ENCODE measurements at places on chromosomes 1 and 21.

DNA sequence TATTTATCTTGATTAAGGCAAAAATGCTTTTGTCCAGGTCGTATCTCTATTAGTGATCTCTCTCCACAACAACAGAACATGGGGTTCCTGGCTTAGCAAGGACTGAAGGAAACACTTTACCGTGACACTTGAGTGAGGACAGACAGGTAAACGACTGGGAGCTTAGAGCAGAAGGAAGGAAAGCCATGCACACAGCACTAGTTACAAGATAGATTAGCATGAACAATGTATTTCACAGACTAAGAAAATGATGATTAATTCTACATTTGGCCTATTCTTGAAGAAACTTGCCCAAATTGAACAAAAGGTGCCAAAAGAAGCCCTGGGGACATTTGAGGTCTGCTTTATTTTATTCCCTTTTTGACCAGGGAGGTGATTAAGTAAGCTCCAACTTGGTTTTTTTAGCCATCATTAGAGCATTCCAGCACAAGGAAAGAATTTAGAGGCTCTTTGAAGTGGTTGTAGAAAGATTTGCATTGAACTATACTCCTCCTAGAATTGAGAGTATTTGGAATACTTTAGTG is 248.5 kb downstream of the USP25 start:
- no peak for DNase-seq

- DNase-seq, result no peak
Observed at GRCh38 chr1:99606306-99606705, 39.6 kb upstream of the PALMD start.

- peak; percentile 38 for DNase-seq
Observed at GRCh38 chr1:183024317-183025009, 1.2 kb downstream of the LAMC1 start.

DNA sequence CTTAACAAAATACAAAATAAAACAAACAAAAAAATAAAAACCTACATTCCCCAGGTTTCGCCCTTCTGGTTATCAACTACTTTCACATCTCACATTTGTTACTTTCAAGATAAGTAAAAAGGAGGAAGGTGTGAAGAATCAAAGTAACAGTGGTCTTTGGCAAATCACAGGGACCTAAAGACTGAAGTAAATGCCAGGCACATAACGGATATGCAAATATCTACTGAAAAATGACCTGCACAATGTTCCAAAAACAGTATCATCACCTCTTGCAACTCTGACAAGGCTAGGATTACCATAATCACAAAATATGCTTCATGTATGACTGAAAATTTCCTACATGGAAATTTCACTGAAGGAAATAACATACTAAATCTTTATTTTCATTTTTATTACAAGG is 29.3 kb downstream of the COP1 start:
- DNase-seq, result no peak

DNA sequence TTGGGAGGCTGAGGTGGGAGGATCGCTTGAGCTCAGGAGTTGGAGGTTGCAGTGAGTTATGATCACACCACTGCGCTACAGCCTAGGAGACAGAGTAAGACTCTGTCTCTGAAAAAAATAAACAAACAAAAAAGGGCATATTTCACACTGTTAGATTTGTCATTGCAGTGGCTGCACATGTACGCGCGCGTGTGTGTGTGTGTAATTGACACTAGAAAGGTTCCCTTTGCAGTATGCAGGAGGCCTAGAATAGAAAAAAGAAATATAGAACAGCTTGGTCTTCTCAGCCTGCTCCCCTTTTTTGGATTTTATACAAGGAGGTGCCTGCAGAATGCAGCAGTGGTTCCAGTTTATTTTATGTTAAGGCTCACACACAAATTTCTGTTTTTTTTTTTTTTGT is 8.6 kb downstream of the MACO1 start:
- no peak for DNase-seq

- DNase-seq, result no peak
Observed at GRCh38 chr1:3251099-3251806, 182.2 kb downstream of the PRDM16 start.

DNA sequence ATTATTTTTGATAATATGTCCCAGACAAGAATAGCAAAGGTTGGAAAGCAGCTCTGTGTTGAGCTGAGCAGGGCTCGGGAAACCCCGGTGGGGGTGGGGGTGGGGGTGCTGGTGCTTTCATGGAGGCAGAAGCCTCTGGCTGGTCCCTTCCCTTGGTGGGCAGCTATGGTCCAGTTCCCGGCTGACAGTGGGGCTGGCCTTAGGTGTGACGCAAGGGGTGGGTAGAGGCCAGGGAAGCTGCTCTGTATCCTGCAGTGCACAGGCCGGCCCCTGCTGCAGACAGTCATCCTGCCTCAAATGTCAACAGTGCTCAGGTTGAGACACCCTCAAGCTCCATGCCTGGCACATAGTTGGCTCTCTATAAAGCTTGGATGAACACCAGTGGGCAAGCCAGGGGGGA is 8.9 kb downstream of the ACTL8 start:
- DNase-seq, result no peak

DNA sequence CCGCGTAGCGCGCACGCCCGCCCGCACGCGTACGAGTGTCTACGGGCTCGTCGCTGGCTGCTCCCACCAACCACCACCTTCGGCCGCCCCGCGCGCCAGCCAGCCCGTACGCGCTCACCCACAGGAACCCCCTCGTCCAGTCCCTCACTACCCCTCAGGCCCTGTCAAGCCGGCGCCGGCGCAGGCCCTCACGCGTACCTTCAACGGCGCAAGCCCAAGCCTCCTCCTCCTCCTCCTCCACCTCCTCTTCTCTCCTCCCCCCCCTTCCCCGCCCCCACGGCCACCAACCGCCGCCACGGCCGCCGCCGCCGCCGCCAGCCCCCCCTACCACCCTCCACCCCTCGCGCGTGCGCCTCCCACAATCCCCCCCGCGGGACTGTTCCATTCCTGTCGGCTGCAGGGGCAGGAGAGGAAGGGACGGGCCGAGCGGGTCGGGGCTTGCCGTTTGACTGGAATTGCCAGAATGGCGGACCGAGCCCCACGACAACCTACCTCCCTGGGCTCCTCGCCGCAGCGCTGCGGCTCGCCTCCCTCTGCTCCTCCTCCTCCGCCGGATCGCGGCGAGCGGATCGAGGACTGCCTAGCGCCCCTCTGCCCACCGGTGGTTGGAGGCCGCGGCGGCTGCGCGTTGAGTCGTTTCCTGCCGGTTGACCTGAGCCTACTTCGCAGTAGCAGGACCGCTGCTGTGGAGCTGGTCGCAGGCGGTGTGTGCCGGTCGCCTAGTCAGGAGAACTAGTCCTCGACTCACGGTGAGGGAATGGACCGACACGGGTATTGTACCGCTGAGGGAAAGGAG is at the start of gene ASH1L:
Gene ASH1L (minus strand): TSS at position 223 of the 796 bp plus-strand sequence. CDS start 41,284 bp downstream, outside the sequence.
- peak; percentile 96 for DNase-seq
